ENCODE measurements at places on chromosomes 6 and 20.

DNA sequence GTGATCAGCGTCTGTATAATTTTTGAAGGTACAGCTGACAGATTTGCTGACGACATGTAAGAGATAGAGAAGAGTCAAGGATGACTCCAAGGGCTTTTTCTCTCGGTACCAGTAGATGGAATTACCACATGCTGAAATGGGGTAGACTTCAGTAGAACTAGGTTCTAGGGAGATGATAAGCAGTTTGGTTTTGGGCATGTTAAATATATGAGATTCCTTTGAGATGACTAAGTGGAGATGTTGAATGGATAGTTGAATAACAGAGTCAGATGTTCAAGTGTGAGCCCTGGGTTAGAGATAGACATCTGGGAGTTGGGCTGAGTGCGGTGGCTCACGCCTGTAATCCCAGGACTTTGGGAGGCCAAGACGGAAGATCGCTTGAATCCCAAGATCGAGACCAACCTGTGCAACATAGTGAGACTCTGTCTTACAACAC is 50.0 kb downstream of the PHF20 start:
- DNase-seq, result no peak

DNA sequence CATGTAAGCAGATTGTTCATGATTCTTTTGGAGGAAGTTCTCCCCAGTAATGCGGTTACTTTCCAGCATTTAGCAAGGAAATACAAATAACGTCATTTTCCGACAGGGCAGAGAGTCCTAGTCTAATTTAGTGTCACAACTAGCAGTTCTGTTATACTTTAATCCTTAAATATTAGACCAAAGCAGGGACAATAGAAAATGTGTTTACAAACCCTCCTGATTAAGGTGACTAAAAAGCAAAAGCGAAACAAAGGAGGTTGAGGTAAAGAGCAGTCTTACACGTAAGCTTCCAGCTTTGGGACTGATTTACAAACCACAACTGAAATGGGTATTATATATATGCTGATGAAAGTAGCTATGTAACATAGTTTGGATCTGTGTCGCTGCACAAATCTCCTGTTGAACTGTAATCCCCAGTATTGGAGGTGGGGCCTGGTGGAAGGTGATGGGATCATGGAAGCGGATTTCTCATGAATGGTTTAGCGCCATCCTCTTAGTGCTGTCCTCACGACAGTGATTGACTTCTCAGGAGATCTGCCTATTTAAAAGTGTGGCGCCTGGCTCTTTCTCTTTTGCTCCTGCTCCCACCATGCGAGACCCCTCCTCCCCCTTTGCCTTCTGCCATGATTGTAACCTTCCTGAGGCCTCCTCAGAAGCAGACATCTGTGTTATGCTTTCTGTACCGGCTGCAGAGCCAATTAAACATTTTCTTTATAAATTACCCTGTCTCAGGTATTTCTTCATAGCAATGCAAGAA is 81.9 kb downstream of the PLCB1 start:
- DNase-seq, result no peak

DNA sequence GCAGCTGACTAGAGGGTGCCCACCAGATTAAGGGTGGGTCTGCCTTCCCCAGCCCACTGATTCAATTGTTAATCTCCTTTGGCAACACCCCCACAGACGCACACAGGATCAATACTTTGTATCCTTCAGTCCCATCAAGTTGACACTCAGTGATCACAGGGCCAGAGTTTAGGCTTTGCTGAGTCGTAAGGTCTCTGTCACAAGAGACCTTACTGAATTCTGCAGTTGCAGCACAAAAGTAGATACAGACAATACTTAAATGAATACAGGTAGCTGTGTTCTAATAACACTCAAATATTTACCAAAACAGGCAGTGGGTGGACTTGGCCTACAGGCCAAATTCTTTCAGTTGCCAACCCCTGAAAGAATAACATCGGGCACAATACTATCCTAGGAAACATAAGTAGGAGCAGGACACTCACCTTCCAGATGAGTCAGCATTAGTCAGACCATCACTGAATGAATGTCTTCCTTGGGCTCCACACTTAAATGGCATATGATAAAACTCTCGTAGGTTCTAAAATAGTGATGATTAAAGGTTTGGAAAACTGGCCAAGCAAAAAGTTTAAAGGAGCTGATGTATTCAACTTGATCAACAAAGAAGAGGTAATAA is 190.0 kb downstream of the UBE3D start:
- DNase-seq, result no peak

GRCh38 chr6:2522521-2522920 is 228.2 kb downstream of the MYLK4 start:
- DNase-seq, result no peak

- no peak for DNase-seq
Observed at GRCh38 chr6:170553534-170554012, 466 bp upstream of the PSMB1 start.

DNA sequence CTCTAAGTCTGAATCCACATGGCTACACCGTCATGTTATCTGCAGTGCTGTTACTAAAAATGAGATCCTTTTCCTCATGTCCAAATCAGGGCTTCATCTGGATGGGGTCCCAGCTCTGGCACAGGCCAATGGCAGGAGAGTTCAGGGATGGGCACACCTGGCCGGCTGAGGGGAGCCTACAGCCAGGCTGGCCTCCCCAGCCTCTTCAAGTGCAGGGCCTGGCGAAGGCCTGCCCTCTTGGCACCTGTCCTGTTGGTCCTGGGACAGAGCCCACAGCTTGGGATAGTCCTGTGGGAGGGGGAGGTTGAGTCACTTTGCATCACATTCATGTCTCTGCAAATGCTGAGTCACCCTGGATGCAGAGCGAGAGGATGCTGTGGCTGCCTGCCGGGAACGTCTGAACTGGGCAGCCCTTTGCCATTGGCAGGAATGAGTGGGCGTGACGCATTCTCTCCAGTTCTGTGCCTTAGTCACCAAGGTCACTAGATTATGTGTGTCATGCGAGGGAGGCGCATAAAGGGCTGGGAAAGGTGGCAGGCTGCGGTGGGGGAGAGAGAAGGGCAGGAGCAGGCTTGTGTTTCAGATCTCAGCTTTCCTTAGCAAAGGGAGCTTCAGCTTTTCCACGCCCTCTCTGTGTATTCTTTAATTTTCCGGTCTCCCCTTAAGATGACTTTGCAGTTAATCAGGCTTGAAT is 223.2 kb upstream of the ECI2 start:
- no peak for DNase-seq

DNA sequence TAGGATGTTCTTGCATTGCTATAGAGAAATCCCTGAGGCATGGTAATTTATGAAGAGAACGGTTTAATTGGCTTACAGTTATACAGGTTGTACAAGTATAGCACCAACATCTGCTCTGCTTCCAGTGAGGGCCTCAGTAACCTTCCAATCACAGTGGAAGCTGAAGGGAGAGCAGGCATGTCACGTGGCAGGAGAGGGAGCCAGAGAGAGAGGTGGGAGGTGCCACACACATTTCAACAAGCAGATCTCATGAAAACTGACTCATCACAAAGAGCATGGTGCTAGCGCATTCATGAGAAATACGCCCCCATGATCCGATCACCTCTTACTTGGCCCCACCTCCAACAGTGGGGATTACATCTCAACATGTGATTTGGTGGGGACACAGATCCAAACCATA is 871.2 kb downstream of the TFAP2A start:
- DNase-seq, result no peak

DNA sequence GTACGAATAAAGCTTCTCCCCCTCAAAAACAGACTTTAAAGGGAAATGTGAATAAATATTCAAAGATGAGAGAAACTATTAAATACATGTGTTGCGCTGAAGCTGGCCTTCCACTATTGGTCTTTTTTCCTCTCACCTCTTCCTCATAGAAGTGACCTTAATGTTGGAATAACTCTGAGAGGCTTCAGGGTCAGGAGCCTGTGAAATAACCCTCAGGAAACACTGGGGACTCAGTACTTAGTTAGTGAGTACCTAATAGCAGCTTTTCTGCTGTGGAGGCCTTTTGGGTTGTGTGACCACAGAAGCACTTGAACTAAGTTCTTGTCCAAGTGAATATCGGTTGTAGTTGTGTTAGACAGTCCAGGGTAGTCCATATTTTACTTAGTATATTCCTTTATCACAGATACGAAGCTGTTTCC is 799 bp upstream of the SHPRH start:
- no peak for DNase-seq

DNA sequence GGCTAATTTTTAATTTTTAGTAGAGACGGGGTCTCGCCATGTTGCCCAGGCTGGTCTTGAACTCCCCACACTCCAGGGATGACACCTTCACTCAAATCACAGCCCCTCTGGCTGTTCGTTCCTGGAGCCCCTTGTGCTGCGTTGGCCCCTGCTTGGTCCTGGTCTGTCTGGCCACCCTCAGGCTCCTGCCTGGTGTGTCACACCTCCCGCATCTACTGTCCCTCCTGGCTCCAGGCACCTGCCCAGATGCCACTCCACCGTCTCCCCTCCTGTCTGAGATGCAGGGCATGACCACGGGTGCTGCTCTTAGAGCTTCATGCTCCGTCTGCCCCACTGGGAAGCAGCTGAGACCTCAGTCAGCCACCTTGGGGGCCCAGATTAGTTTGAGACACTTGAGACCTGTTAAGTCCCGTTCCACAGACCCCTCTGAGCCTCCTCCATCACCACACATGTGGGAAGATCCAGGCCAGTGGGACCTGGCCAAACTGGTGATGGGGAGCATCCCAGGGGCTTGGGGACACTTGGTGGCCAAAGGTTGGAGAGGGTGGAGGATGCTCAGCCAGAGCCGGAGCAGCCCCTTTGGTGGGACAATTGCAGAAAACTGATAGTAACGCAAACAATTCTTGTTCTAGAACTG is 21.9 kb upstream of the NPBWR2 start:
- no peak for DNase-seq
